ENCODE measurements at places on chromosomes 13 and 19.

DNA sequence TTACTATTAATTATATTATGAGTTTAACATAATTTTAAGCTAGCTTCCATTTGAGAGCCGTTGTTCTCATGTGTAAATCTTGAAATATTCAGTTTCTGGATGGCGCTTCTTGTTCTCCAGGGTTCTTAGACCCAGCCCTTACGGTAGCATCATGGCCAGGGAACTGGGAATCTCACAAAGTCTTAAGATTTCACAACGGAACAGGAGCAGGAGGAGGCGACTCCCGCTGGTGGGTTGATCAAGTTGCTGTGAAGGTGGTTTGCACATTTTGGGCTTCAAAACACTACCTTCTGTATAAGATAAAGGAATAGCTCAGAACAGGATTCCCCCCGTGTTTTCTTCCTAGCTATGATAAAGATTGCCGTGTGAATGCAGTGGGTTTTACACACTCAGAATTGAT, 2.8 kb downstream of the NAXD start:
- DNase-seq: no peak

DNA sequence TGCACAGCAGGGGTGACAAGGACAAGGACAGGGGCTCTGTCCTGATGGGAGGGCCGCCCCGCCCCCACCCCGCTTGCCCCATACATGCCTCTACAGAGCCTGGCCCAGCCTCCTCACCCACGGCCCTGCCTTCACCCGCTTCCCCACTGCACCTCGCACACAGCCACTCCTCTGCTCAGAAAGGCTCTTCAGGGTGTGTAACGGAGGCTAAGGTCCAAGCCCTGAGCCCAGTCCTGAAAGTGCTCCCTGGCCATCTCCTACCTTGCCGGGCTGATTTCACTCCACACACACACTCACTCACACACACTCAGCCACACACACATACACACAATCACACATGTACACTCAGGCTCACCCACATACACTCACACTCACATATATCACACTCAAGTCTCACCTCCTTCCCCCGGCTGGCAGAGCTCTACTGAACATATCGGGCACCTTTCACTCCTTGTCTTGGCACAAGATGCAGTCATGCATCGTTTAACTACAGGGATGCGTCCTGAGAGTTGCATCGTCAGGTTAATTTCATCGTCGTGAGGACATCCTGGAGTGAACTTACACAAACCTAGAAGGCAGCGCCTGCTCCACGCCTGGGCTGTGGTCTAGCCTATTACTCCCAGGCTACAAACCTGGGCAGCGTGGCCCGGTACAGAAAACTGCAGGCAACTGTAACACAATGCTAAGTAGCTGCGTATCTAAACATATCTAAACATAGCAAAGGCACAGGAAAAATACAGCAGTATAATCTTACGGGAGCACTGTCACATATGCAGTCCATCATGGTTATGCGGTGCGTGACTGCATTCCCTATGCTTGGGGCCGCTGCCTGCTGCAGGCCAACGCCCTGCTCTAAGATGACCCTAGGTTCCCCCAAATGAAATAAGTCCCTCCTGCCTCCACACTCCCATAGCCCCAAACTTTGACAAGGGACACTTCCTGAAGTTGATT, 13.1 kb downstream of the EPS15L1 start:
- DNase-seq: no peak

DNA sequence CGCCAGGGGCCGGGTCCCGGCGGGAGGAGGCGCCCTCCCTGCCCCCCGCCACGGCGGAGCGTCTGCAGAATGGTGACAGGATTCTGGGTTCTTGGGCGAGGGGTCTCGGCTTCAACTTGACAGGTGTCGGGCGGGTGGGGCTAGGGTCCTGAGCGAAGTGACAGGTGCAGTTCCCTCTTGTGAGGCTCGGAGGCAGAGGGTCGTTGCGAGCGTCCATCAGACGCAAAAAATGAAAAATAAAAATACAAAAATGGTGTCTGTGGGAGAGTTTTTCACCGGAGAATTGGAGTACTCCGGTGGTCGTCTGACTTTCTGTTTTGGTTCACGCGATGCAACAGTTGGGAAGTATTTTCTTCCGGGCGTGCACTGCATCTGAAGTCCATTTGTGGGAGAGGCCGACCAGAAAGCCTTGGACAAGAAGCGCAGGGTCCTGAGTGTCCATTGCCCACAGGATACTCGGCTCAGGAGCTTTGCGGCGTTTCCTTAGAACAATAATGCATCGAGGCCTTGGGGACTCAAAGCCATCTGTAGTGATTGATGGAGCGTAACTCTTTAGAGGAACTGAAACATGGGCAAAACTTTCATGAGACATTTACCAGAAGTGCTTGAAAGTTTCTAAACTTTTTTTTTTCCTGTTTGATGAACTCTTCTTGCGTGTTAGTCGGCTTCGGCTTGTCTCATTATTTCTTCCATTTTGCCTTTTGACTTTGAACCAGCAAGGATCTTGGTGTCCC, 759 bp downstream of the RB1 start:
- peak; percentile 88 for DNase-seq

GRCh38 chr19:6044056-6044805, 66.1 kb downstream of the RFX2 start:
- no peak for DNase-seq

DNA sequence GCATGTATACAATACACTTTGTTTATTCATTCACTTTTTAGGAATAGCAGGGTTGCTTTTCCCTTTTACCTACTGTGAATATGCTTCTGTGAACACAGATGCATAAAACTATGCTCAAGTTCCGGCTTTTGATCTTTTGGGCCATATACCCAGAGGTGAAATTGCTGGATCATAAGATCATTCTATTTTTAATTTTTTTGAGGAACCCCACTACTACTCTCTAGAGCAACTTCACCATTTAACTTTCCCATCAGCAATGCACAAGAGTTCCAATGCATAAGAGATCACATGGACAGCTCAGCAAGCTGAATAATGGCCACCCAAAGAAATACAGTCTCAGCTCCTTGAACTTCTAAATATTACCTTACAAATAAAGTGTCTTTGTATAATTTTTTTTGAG, 17.0 kb upstream of the SIGLEC10 start:
- DNase-seq: no peak

- DNase-seq: peak; percentile 66
Measured at GRCh38 chr19:41575998-41576397, at the start of gene CEACAM21. Gene CEACAM21, plus strand, starts transcription at chr19:41576166. Its CDS starts 109 bp downstream, at chr19:41576275.

DNA sequence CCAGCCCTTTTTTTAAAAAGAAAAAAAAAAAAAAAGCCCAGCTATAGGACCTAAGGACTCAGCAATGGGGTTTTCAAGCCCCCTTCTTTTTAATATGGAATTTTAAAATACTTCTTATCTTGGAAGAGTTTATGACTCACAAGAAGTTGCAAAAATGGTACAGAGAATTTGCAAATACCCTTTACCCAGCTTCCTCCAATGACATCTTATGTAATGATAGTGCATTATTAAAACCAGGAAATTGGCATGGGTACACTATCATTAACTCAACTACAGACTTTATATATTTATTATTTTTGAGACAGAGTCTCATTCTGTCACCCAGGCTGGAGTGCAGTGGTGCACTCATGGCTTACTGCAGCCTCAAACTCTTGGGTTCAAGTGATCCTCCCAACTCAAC, 16.1 kb downstream of the TMEM38A start:
- DNase-seq: no peak

- DNase-seq: no peak
Measured at GRCh38 chr19:51430221-51430620, 12.8 kb upstream of the SIGLEC10 start.

DNA sequence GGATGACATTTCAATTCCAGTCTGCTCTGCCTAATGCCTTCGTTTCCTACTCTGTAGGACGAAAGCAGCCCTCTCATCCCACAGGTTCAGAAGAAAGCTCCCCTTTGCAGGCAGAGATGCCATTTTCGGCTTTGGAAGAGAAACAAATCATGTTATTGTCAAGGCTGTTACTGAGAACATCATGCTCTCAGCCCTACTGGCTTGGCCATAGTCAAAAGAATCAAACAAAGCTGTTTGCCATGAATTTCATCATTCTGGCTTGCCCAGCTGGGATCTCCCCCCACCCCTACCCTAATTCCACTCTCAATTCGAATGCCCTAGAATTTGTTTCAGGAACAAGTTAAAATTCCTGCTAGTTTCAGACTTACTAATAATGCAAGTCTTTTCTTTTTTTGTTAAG, 162.3 kb upstream of the SERP2 start:
- no peak for DNase-seq

GRCh38 chr19:20124879-20125278, 42.1 kb upstream of the ZNF486 start:
- no peak for DNase-seq

DNA sequence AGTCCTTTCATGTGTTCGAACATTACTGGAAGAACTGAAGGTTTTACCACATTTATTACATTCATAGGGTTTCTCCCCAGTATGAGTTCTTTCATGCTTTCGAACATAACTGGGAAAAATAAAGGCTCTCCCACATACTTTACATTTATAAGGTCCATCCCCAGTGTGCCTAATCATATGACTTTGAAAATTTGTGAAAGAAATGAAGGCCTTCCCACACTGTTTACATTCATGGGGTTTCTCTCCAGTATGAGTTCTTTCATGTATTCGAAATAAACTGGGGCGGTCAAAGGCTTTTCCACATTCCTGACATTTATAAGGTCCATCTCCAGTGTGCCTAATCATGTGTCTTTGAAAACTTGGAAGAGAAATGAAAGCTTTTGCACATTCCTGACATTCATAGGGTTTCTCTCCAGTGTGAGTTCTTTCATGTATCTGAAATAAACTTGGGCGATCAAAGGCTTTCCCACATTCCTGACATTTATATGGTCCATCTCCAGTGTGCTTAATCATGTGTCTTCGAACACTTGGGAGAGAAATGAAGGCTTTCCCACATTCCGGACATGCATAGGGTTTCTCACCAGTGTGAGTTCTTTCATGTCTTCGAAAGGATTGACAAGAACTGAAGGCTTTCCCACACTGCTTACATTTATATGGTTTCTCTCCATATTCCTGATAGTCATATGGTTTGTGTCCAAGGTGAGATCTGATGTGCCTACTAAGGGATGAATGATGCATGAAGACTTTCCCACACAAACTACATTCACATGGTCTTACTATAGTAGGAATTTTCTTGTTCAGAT, 24.0 kb downstream of the ZNF564 start:
- no peak for DNase-seq

GRCh38 chr13:20682061-20682460, 21.4 kb upstream of the IL17D start:
- no peak for DNase-seq

Data from naive B cell (primary cell).